Fibroblast of lung (primary cell): ENCODE measurements at places on chromosomes 13 and 19. TPM values are rescaled to one million over a fixed set of nuclear protein-coding genes. Genes with fewer than 3 reads are reported as not detected.

DNA sequence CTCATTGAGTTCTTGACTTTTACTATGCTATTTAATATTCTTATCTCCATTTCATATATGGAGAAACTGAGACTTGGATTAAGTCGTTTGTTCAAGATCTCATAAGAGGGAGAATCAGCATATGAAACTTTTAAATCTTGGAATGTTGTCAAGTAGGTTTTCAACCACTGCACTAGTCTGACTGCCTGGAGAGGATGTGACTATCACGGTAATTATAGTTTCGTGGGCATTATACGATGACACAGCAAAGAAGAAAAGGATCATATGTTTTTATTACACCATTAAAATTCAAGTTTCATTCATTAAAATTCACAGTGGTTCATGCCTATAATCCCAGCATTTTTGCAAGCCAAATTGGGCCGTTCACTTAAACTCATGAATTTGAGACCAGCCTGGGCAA lies 555.2 kb downstream of the SLITRK1 start:
- no peak for DNase-seq

GRCh38 chr19:2337329-2337707 lies 8.8 kb downstream of the SPPL2B start:
- peak; percentile 59 for DNase-seq

- DNase-seq = no peak
These were observed 141.3 kb downstream of the STOML3 start for GRCh38 chr13:38849315-38849714.

KANK3 gene
- total RNA-seq = 0.17 and 0.26 TPM in 2 replicates

UBL3 gene
- 10.0 and 10.7 TPM in 2 replicates for total RNA-seq

GRCh38 chr13:93325303-93326233 lies 99.0 kb downstream of the GPC6 start:
- DNase-seq = no peak

GRCh38 chr19:10960314-10961072 lies at the start of gene SMARCA4:
SMARCA4 (plus strand) TSS chr19:10961030; CDS start chr19:10984152, 23,122 bp downstream.
- DNase-seq = peak; percentile 92

SHISA7 gene
- total RNA-seq = not detected in 2 replicates

DNA sequence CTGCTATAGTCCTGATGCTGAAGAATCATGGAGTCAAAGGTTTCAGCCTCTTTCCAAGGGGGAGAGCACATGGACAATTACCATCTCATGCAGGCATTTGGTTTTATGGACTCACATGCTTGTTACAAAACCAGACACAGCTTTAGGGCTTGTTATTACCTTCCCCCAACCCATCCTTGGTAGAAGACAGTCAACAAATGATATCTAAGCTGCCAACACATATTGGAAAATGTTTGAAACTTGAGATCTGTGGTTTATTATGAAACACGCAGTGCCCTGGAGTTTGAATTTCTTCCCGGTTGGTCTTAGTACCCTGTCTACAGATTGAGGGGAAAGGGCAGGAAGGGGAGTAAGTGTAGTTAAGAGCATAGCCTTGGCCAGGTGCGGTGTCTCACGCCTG lies 12.5 kb upstream of the CYP2A6 start:
- DNase-seq = no peak

- DNase-seq = peak; percentile 28
These were observed 665 bp downstream of the ZNF347 start for GRCh38 chr19:53158119-53158656.

ZNF155 gene
- total RNA-seq = 9.0 and 12.2 TPM in 2 replicates

DIRAS1 gene
- 11.3 and 19.0 TPM in 2 replicates for total RNA-seq

NLRP9 gene
- total RNA-seq = not detected in 2 replicates

- DNase-seq = no peak
These were observed 4.2 kb upstream of the ZNF564 start for GRCh38 chr19:12555456-12555930.

DNA sequence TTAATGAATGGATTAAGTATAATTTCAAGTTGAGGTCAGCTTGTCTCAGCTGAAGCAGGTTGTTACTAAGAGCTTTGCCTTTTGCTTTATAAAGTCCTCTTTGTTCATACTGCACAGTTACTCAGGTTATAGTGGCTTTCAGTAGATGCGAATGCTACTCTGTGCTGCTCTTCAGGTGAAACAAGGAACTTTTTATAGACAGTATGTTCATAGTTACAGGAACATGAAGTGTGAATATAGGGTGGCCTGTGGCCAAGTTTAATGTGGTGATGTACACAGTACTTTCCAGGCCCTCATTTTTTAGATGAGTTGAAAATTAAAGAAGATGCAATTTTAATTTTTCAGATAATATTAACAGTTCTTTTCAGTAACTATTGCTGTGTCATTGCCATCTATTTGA lies 20.8 kb downstream of the SUGT1 start:
- DNase-seq = no peak

GRCh38 chr13:66536746-66537145 lies 693.4 kb downstream of the PCDH9 start:
- DNase-seq = no peak

AKT2 gene
- total RNA-seq = 58.3 and 76.0 TPM in 2 replicates

DNA sequence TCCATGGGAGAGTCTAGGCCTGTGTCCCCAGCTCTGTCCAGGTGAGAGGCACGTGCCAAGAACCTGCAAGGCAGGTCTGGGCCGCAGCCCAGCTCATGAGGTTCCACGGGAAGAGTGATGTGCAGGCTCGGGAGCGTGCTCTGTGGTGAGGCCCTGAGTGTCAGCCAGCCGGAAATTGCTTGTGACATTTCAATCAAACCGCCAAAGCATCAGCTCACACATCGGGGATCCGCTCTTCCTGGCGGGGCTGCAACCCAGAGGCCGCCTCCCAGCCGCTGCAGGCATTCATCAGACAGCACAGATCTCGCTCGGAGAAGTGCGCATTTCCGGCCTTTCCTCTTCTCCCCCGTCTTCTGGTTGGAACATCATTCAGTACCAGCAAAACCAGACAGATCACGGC lies 109.3 kb downstream of the KDM4B start:
- DNase-seq = no peak

- DNase-seq = peak; percentile 42
These were observed 43.9 kb downstream of the SIAH3 start for GRCh38 chr13:45807520-45808099.

FCGBP gene
- 0.33 and 0.51 TPM in 2 replicates for total RNA-seq

PRR22 gene
- 0.17 and 0.26 TPM in 2 replicates for total RNA-seq

THSD8 gene
- 0.51 TPM in 1 of 2 replicates, not detected in the other for total RNA-seq

DNA sequence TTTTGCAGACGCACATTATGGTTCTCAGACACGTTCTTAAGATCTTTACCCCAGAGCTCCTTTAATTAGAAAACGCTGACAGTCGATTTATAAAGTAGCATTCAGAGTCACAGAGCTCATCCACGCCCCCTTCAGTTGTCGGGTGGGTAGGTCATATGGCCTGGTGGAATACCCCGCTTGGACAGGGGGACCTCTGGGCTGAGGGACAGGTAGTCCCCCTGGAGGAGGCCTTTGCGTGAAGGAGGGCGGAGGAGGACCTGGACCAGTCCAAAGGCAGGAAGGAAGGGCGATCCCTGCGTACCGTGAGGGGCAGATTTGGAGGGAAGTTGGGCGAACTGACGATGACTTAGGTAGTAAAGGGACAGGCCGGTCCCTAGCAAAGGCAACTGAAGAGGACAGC lies 20.5 kb downstream of the VASP start:
- DNase-seq = no peak

KLK14 gene
- total RNA-seq = not detected in 2 replicates

DNA sequence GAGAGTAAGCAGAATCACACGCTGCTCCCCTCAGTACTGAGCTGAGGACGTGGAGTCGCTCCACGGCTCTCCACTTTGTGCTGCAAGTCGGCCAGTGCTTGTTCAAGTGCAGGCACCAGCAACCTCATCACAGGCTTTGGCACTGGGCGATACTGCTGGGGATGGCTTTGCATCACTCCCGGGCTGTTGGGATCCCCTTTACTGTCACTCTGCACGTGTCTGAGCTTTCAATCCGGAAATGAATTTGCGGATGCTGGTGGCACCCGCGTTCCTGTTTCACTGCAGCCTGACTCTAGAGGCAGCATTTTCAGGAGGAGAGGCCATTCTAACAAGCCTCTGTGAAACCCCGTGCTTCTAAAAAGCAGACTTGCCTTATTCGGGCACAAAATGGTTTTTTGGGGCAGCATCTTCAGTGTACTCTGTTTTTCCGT lies 19.1 kb downstream of the SMARCA4 start:
- no peak for DNase-seq

DNA sequence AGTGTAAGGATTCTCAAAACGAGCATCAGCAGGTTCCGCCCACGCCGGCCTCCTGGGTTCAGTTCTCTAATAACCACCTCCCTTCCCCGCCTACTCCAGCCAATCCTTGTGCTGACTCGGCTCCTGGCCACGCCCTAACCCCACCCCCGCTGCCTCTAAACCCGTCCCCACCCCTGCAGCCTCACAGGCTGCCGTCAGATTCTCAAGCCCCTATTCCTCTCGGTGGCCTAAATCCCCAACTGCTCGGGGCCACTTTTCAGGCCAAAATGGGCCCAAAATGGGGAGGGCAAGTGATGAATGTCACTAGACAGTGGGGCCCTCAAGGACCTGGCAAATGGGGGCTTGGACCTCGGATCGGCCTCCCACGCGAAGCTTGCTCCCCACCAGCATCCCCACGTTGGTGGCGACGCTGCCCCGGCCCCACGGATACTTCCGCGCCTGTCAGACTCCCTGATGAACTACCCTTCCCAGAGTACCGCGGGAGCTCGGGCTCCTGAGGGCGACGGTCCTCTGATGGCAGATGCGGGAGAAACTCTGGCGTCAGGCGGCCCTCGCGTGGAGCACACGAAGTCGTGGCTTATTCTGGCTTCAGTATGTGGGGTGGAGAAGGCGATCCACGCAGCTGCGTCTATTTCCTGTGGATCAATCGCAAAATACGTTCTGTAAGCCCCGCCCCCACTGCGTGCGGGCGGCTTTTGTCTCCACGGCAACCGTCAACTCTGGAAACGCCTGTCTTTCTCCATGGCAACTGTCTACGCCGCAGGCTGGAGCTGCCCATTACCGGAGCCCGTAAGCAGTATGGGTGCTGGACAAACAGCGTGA lies 24.8 kb downstream of the ZNF473 start:
- DNase-seq = peak; percentile 69

PLPP2 gene
- total RNA-seq = 10.0 and 26.6 TPM in 2 replicates

GRCh38 chr13:58992478-58993042 lies 1171.2 kb downstream of the DIAPH3 start:
- no peak for DNase-seq

DNA sequence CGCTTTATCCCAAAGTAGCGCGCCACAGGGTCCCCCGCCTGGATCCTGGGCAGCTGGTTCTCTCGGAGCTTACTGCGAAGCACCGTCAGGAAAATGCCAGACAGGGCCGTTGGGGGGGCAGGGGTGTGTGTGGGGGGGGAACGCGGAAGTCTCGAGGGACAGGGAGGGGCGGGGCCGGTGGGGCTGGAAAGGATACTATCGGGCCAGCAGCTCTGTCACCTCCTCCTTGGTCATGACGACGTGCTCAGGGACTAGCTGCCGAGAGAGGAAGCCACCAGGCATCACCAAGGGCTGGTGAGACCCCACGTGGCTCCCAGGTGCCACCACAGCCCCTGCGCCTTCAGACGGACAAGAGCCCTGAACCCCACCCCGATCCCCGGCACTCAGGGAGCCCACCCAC lies 5.3 kb downstream of the POLR2E start:
- DNase-seq = no peak

CEACAM4 gene
- not detected in 2 replicates for total RNA-seq

C5AR2 gene
- under 0.01 TPM in 1 of 2 replicates, not detected in the other for total RNA-seq

DNA sequence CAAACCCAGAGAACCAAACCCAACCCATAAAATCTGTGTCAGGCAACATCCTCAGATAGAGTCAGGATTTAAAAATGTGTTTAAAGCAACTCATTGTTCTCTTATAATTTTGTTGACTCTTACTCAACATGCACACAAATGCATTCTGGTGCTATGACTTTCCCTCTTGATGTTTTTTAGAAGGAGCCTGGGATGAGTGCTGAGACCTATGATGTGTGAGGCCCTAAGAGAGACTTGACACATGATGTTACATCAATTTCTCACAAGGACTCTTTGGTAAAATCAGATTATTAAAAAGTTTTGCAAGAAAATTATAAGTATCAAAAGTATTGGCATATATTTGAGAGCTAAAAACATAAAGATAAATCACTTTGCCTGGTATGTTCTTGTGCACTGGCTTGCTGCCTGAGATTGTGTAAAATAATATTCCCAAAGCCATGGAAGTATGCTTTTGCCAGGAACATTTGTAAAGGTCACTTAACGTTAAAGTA lies 173.9 kb downstream of the DCLK1 start:
- peak; percentile 14 for DNase-seq

DNA sequence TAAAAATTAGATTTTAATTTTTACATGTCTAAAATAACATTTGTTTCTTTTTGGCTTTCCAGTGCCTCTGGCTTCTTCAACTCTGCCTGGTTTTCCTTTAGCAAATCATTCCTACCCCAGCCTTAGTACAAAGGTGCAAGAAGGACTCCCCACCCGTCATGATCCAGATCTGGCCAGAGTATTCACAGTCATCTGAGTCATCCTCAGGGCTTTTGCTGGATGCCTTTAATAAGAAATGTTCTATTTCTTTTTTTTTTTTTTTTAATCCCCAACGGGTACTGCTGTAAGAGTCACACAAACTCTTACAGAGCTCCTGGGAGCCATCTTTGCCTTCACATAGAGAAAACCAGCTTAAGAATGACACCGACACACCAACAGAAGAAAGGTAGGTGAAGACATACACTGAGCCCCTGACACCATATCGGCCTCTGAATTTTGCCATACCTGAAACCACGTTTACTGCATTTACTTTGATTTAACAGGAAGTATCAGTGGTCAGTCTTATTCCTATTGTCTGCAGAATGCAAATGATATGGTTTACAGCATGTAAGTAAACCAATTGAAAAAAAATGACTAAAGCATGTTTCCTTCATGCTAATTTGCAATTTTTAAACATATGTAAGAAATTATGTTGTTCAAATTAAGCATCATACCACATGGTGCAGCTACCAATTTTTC lies 184.4 kb downstream of the NALCN start:
- no peak for DNase-seq
